Fibroblast of skin of left biceps (primary cell): ENCODE measurements at places on chromosomes 2 and 18.

GRCh38 chr2:133378928-133379549 lies 189.2 kb downstream of the NCKAP5 start:
- peak; percentile 40 for DNase-seq

GRCh38 chr18:23068011-23068410 lies 67.3 kb upstream of the CABLES1 start:
- DNase-seq, result no peak

DNA sequence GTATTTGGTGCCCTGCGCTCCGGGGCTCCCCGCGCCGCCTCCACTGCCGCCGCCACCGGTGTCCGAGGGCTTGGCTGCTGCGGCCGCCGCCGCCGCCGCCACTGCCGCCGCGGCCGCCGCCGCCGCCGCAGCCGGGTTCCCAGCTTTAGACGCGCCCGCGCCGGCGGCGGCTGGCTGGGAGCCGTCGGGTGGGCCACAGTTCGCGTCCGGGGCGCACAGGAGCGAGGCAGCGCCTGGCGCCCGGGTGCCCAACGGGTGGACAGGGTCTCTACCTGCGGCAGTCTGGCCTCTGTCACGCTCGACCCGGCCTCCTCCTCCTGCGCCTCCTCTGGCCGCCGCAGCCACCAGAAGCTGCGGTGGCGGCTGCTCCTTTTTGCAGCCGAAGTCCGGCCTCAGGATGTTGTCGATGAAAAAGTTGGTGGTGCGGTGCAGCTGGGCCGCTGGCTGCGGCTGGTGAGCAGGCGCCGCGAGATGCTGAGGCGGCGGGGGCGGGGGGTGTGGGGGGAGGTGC lies 951 bp downstream of the EN1 start:
- no peak for DNase-seq

GRCh38 chr2:223180463-223180862 lies 128.5 kb downstream of the KCNE4 start:
- DNase-seq, result no peak

- no peak for DNase-seq
Observed at GRCh38 chr2:104321116-104321795, 532.7 kb upstream of the POU3F3 start.
